ENCODE measurements at places on chromosomes 7 and 10. TPM values are rescaled to one million over a fixed set of nuclear protein-coding genes. Genes with fewer than 3 reads are reported as not detected.

The BNIP3 gene
- 38.4 TPM for total RNA-seq

- no peak for DNase-seq
Observed at GRCh38 chr7:138002828-138003189, 923 bp upstream of the CREB3L2 start.

- no peak for DNase-seq
Observed at GRCh38 chr7:38185395-38186307, 7.6 kb downstream of the STARD3NL start.

DNA sequence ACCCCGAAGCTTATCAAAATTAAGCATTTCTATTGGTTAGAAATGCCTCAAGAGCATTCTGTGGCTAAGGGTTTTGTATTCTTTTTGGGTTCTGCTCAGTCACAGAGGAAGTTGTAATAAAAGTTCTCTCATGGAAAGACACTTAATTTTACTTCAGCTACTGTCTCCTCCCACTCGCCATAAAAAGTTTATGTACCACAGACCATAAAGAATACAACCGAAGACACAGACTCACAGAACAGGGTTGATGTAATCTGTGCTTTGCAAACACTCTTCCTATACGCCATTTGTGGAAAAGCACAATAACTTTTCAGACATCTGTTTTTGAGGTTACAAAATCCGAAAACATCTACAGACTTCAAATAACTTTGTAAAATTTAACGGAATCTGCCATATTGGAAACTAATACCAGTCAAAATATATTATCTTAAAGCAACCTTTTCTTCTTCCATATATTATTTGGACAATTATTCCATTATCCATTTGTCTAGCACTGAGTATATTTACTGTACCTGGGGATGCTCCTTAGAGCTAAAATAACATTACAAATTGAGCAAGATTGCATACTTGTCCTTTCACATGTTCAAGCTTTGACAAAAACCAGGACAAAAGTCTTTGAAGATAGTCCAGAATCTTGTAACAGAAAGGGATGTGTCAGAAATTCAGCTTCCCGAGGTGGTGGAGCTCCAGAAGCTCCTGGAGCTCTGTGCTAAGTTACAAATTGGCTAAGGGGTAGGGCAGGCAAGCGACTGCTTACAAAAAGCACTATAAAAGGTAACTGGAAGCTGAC is 219.0 kb upstream of the MEOX2 start:
- DNase-seq, result no peak

DNA sequence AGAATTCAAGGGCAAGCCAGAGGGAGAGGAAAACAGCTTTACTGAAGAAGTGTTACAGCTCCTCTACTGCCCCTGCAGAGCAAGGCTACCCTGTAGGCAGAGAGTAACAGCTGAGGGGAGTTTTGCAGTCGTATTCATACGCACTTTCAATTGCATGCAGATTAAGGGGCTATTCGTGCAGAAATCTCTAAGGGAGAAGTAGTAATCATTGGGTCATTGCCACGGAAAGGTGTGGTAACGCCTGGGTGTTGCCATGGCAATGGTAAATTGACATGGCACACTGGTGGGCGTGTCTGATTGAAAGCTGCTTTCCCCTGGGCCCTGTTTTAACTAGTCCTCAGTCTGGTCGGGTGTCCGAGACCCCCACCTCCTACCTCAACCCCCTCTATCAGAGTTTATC is 227.2 kb downstream of the NSUN6 start:
- DNase-seq, result no peak

DNA sequence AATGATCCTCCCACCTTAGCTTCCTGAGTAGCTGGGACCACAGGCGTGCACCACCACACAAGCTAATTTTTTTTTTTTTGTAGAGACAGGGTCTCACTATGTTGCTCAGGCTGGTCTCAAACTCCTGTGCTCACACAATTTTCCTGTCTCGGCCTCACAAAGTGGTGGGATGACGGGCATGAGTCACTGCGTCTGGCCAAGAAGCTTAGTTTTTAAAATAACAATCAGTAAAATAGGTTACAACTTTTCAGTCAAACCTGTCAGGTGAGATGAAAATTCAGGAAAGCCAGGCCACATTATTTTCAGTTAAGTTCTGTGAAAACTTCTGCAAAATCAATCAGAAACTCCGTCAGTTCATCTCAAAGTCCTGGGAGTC is 55.4 kb downstream of the FAM241B start:
- DNase-seq, result no peak

The AOC1 gene
- 0.48 TPM for total RNA-seq

- no peak for DNase-seq
Observed at GRCh38 chr7:101818287-101819071, 1.1 kb downstream of the CUX1 start.

The TMEM176B gene
- 39.2 TPM for total RNA-seq

DNA sequence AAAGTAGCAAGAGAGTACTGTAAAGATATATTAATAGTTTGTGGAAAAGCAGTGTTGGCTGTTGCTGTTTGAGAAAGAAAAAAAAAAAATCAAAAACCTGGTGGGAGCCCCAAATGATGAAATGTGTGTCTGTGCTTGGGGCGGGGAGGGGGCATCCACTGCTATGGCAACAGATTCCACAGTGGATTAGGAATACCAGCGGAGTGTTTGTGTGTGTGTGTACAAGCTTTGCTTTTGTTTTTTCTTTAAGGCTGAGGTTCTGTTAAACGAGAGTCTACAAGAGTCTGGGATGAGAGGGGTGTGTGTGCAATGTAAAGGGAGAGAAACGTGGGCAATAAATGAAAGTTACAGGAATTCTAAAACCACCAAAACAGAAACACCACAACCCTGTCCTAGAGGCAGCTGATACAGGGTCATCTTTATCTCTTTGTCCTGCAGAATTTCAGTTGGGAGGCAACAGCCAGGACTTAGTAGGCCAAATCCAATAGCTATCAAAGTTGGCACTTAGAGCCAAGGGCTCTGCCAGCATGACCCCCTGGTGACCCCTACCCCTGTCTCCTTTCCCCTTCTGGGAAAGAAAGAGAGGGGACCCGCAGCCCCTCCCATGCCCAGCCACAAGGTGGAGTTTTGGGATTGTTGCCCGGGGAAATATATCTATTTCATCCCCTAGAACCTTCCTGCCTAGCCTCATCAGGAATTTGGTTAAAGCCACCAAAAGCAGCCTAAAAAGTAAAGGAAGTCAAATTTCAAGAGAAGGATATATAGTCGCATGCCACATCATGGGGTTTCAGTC is 85.4 kb downstream of the OSBPL3 start:
- DNase-seq, result no peak

GRCh38 chr10:71339796-71340589 is 20.9 kb downstream of the SLC29A3 start:
- DNase-seq, result no peak

The NUDCD3 gene
- 91.0 TPM for total RNA-seq

DNA sequence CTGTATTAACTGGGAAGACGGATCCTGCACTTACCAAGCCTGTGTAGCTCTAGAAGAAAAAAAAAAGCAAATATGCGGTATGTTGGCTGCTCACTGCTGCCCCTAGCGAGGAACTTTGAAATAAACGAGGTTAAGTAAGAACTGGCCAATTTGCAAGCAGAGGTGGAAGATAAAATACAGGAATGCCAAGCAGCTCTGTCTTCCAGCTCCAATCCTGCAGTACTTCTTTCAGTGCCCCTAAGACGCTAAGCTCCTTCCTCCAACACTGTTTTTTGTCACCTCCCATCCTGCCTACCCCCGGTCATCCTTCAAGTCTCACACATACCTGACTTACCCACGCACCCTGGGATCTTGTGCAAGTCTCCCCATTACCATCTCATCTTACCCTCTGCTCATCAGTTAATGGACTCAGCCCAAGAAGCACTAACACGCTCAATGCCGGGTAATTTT is 809 bp downstream of the C10orf143 start:
- peak; percentile 96 for DNase-seq

- DNase-seq, result no peak
Observed at GRCh38 chr7:21107101-21107500, 320.4 kb upstream of the SP8 start.

The NEUROD6 gene
- not detected for total RNA-seq

Data from lung (tissue), 17 donors.